Skeletal muscle tissue (tissue), 5 donors: ENCODE measurements at places on chromosomes 13 and 19. TPM values are rescaled to one million over a fixed set of nuclear protein-coding genes. Genes with fewer than 3 reads are reported as not detected.

Gene OR1M1
- total RNA-seq = not detected

Gene PRSS57
- total RNA-seq = not detected

Gene MCEMP1
- not detected for total RNA-seq

Gene IGFL4
- 3.1 TPM for total RNA-seq

Gene ZNF677
- 18.8 TPM for total RNA-seq

Gene PSG3
- not detected for total RNA-seq

Gene EBPL
- total RNA-seq = 31.3 TPM

Gene CILP2
- total RNA-seq = 11.0 TPM
